AG10803 (cell line): ENCODE measurements at places on chromosomes 1 and 21.

GRCh38 chr1:220170836-220171526 is 77.0 kb downstream of the IARS2 start:
- DNase-seq, result peak; percentile 20

- no peak for DNase-seq
Observed at GRCh38 chr1:55749975-55750627, 534.9 kb upstream of the USP24 start.

DNA sequence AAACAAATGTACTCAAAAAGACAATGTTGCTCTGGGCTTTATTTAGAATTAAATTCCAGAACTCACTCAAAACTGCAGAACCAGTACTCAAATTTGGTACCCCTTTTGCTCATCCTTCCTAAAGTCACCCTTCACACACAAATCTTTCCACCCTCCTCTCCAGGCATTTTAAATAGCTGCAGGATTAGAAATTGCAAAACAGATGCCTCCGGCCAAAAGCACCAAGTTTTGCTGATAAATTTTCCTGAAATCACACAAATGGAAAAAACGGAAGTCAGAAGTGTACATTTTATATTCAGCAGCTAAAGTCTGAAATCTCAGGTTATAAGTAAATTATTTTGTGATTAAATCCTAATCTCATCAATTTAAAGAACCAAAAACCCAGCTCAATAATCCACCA is 147.0 kb downstream of the NRIP1 start:
- no peak for DNase-seq

GRCh38 chr1:84876353-84876752 is 16.7 kb downstream of the LPAR3 start:
- no peak for DNase-seq

DNA sequence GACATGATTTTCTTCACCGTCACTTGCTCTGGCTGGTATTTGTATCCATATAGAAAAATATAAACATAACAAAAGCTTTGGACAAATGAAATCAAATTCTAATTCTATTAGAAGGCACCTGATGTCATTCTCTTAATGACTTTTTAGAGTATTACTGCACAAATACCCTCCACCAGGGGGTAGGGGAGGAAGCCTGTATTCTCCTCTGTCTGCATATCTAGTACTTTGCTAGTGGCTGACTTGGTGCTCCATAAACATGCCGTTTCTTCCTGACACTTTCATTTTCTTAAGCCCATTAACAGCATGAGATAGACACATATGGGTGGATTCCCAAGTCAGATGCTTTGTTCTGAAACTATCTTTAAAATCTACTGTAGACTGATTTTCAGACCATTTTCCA is 20.6 kb upstream of the KCNJ15 start:
- DNase-seq, result peak; percentile 25

DNA sequence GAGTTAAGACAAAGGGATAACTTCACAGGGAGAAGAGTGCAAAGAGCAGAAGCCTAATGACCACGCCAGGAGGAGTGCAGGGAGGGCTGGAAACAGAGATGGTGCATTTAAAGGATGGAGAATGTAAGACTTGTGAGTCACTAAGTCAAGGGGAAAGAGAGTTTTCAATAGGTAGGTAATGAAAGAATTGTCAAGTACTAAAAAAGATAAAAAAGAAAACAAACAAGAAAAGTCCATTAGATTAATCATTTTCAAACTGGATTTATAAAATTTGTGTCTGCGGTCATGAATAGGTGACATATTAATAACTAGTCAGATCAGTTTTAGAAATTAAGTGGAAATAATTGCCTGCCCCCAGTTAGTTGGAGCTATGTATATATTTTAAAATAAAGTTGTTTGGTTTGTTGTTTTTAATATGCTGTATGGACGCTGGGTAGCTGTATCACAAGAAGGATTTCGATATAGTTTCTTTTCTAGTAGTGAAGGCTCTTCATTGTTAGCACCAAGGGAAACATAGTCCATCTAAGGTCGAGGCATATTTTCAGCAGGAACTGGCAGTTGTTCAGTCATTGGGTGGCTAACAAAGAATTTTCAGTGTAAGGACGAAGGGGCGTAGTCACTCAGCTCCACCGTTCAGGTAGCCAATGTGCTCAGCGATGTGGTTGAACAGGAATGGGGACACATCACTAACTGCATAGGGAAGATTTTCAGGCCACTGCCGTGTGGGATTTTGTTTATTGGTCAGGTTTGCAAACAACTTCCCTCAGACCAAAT is 203.0 kb downstream of the TGFB2 start:
- no peak for DNase-seq

DNA sequence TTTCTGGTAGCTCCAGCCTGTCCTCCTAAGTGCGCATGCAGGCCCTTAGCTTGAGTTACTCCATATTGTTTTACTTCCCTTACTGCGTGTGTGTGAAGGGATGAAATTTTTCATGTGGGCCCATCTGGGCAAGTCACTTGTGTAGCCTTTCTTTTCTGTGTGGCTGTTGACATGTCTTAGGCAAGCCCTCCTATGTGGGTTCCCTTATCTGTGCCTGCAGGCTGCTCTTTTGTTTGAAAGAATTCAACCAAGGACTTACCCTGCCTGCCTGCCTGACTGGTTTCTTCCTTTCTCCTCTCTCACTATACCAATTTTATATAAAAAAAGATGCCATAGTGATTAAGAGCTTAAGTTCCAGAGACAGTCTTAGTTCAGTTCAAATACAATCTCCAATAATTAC is 249.3 kb downstream of the ATG4C start:
- no peak for DNase-seq

- no peak for DNase-seq
Observed at GRCh38 chr1:39063191-39063590, 37.0 kb downstream of the NDUFS5 start.

- no peak for DNase-seq
Observed at GRCh38 chr1:30101487-30102227, 621.7 kb downstream of the MATN1 start.

- no peak for DNase-seq
Observed at GRCh38 chr1:66704177-66704875, 47.9 kb upstream of the DYNLT5 start.

- DNase-seq, result no peak
Observed at GRCh38 chr1:245917403-245917802, 589.7 kb downstream of the SMYD3 start.

- DNase-seq, result no peak
Observed at GRCh38 chr21:44347911-44348451, 5.4 kb upstream of the TRPM2 start.
